Muscle of arm (tissue), 14 donors: ENCODE measurements at places on chromosomes 4 and X. TPM values are rescaled to one million over a fixed set of nuclear protein-coding genes. Genes with fewer than 3 reads are reported as not detected.

The LDB2 gene
- 59.2 TPM for polyA plus RNA-seq

DNA sequence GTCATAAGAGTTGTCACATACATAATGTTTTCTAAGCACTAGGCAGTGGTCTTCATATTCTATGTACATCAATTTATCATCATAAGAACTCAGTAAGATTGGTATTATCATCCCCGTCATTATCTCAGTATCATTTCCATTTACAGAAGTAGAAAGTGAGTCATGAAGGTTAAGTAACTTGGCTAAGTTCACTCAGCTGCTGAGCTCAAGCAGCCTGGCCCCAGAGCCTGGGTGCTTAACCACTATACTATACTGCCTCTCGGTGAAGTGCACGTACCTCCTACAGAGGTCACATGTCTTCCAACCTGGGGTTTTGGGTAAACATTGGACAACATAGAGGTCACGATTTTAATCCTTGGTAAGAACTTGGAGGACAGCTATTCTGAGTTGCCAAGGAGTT, 161.5 kb upstream of the GATB start:
- DNase-seq = no peak

The BANK1 gene
- polyA plus RNA-seq = 0.44 TPM

The KIT gene
- polyA plus RNA-seq = 11.4 TPM

- no peak for DNase-seq
These were observed 1494.9 kb upstream of the AGA start for GRCh38 chr4:178937130-178937529.
